ENCODE measurements at places on chromosomes 3 and 15.
A peak's percentile ranks its signal among the peaks of the same experiment; 100 is the strongest.

DNA sequence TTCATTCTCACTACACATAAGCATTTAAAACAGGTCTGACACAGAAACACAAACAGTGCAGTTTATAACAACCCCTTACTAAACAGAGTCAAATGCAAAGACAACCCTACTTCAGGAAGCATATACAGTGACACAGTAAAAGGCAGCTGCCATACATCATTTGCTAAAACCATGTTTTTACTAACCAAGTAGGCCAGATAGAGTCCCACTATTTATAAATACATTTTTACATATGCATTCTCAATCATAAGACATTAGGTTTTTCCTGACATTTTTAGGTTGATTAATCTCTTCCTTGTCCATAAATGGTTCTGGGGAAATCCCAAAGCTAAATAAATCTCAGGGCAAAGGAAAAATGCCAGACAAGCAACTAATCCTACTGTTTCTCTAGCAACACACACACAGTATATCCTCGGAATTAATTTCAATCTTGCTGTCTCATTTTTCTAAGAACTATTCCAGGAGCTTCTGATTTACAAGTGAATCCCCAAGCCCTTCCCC, 39.0 kb downstream of the CHAC1 start:
- peak; percentile 18 for DNase-seq

DNA sequence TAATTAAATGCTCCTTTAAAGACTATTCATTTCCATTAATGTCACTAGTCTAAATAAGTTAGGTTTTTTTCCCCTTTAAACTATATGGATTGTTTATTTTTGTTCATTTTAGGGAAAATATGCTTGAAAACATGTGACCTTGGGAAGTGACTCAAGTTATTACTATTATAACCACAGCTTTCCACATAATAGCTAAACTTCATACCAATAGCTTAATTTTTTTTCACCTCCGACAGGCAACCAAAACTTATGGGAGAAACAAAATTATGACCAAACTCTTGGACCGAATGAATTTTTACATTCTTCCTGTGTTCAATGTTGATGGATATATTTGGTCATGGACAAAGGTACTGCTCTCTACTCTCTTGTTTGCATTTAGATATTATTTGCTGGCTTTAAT, 16.2 kb downstream of the CPA3 start:
- peak; percentile 49 for DNase-seq

DNA sequence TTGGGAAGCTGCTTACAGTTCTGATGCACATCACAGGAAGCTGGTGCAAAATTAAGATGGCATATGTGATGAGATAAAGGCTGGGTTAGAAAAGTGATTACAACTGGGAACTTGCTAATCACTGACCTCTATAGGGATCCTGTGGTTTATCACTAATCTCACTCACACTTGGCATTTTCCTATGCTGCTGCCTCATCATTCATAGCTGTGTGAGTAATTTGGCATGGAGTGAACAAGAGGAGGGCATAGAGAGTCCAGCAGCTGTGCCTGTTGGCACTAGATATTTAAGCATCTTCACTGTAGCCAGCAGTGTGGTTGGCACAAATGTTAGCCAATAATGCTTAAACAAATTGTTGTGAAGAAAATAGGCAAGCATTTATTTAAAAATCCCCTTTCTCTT, 217.7 kb upstream of the CGNL1 start:
- DNase-seq = no peak

GRCh38 chr15:92903631-92903965, 3.5 kb downstream of the CHD2 start:
- no peak for DNase-seq

DNA sequence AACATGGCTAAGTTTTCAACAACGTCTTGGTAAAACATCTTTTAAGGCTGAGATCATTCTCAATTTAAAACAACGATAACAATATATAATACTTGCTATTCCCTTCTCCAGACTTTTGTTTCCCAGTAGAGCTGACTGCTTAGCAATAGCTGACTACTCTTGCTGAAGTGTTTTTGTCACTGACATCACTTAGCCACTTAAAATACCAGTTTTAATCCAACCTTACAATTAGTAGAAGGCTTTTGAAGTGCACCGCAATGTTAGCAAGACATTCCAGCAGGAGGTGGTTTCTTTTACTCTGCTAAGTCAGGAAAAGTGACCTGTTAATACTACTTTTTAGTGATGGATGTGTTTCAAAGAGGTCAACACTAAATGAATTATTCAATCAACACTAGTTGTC, 28.7 kb upstream of the GBE1 start:
- no peak for DNase-seq

Data from fibroblast of skin of left quadriceps (primary cell).